ENCODE measurements at places on chromosomes 4 and X.

- no peak for DNase-seq
Observed at GRCh38 chrX:70007946-70008345, 41.8 kb downstream of the AWAT2 start.

DNA sequence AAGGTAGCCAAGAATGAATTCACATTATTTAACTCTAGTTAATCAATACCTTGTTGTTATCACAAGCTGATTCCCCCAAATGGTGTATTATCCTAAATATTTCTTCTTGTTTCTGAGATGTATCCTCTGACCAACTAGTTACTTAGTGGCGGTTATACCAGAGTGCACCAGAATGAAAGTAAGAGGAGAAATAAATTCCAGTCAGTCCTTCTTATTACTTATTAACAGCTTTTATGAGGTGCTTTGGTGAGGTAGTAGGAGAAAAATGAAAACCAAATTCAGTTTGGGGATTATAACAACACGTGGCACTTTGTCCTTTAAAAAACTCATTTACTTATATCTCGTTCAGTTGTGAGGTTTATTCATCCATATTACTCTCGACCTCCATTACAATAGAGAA lies 101.9 kb downstream of the AMMECR1 start:
- no peak for DNase-seq

DNA sequence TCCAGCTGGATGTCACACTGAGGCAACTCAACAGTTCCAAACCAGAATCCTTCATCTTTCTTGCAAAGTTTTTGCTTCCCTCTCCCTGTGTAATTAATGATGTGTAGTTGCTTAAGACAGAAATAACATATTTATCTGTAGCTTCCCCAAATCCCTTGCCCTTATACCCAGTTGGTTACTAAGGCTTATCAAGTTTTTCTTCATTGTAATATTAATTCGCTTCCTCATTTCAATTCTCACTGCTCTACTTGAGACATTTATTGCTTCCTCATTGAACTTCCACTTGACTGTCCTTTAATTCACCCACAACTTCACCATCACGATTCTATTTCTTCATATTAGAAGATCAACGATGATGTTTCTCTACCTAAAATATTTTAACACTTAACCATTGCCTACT lies 386.6 kb upstream of the CPEB2 start:
- no peak for DNase-seq

DNA sequence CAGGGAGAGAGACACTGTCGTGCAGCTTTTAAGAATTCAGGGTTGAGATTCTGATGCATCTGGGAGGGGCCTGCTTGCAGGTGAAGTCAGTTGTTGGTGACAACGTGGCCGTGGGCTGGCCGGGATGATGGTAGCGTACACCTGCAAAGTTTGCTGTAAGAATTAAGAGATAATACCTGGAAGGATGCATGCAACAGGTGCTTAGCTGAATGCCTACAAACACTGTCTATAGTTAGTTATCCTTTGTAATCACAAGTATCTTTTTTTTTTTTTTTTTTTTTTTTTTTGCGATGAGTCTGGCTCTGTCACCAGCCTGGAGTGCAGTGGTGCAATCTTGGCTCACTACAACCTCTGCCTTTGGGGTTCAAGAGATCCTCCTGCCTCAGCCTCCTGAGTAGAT lies 259.6 kb downstream of the ASMT start:
- DNase-seq, result no peak

DNA sequence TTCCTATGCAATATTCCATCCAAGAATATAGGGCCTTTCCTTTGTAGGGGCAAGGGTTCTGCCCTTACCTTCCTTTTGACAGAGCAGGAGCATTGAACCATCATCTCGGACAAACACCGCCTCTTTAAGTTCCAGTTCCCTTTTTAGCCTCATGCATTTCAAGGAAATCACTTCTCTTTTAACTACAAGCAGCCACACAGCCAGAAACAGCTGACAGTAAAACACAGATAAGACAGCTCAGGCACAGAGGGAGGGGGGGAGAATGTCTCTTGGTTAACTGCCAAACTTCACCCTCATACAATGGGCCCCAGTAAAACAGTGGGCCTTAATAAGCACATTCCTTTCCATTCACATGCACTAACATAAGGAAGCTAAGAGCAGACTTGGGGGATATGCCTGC lies 648.3 kb downstream of the GABRG1 start:
- no peak for DNase-seq

DNA sequence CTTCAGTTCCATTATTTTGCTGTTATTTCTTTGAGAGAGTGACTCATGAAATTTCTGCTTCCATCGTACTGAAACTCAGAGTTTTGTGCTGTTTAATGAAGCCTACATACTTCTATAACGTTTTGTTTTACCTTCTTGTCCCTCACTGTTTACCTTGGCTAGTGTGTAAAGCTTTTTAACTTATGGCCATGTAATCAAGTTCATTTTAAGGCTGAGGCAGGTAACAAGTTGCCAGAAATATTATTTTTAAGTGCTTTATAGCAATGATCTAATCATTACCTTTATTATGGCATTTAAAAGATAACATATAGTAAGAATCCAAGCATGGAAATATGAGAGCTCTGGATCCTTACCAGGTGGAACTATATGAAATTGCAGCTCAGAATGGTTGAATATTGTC lies 102.3 kb upstream of the FAT1 start:
- DNase-seq, result no peak

DNA sequence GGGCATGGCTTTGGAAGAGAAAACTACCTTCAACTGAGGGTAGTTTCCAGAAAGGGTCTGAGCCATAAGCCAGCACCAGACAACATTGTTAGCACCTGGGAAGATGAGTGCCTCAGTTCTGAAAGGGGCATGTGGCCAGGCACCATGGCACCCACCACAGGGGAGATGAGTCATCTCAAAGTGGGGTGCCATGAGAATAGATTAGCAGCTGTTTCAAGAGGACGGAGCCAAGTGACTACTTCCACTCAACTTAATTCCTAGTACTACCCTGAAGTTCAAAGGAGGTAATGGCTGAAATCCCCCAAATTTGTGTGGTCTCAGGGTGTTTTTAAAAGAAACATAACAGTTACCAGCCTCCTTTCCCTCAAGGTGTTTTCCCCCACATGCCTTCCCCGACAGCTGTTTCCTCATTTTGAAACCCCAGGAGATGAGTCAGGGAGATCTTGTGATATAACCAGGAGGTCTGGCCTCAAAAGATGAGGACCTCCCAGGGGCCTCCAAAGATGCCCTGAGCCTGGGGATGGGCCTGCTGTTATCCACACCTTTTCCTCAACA lies 27.8 kb upstream of the FTHL17 start:
- DNase-seq, result no peak

DNA sequence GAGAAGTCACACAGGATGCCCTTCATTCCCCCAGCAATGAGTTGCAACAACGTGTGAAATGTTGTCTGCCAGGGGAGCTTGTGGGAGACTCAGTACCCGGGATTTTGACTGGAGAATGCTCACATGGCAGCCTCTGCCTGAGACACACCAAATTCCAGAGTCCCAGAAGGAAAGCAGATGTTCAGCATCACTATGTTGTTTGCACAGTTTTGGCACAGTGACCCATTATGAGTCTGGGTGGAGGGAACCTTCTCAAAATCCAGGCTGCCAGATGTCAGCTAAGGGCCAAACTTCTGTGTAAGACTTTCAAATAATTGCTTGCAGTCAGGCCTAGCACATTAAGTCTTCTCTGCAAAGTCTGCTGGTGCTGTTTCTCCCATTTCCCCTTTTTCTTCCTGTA lies 1029.7 kb upstream of the TENM3 start:
- no peak for DNase-seq

DNA sequence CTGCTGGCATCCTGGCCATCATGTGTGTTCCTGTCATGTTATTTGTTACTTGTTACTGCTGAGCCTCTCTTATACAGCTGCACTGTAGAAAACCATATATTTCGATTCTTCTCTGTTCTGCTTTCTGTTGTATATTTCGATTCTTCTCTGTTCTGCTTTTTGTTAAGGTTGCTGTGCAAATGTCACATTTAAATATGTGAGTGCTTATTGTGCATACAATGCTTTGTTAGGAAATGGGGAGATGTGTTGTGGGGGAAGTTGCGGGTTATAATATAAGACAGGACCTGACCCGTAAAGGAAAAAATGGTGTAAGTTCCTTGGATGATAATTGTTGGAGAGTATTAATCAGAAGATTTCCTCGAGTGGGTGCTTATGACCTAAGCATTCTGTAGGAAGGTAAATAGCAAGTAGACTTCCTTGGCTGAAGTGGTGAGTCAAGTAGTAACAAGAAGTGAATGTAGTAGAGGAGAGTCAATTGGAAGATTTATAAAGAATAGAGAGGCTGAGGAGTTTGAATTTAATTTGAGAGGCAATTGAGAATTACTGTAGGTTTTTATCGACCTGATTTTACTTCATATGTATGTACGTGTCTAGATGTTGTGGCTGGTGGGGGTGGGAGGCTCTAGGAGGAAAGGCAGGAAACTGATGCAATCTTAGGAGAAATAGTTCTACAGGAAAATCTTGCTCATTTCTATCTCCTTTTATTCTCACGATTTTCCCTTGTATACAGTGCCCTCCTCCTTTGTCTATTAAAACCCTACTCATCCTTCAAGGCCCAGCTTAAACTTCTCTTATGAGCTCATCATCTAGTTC lies 8.5 kb downstream of the OGT start:
- DNase-seq, result no peak

DNA sequence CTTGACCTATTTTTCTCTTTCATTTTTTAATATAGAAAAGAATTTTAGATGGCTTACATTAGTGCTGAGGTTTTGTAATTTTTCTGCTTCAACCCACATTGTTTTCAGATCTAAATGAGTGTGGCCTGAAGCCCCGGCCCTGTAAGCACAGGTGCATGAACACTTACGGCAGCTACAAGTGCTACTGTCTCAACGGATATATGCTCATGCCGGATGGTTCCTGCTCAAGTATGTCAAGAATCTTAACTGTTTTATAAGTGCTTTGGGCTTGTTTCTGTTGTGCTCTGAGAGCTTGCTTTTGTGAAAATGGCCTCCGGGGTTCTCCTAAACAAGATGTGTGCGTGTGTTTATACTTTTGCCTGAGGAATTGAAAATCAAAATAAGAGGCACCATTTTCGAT lies 41.6 kb downstream of the NPNT start:
- DNase-seq, result no peak

DNA sequence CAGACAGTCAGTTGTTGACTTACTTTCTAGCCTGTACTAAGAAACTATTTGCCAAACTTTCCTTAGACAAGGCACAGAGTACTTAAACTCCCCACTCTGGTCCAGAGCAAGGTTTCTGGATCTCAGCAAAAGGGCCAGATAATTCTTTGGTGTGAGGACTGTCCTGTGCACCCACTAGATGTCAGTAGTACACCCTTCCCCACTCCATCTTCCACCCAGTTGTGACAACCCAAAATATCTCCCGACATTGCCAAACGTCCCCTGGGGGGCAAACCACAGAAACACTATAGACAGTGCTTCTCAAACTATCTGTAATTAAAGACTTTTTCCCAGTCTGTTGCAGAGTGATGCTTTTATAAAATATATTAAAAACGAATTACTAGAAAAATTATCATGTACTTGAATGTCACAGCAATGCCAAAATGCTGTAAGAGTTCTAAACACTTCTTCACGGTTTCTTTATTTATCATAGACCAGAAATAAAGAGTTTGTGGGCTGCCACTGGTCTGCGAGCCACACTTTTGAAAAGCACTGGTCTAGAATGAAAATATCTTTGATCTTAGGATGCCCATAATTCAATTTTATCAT lies 203.5 kb downstream of the PRDM5 start:
- DNase-seq, result peak; percentile 57

GRCh38 chr4:9691238-9692065 lies 90.0 kb upstream of the DRD5 start:
- peak; percentile 90 for DNase-seq

Measured in AG08395 (cell line).